ENCODE measurements at places on chromosomes 5 and 9.

DNA sequence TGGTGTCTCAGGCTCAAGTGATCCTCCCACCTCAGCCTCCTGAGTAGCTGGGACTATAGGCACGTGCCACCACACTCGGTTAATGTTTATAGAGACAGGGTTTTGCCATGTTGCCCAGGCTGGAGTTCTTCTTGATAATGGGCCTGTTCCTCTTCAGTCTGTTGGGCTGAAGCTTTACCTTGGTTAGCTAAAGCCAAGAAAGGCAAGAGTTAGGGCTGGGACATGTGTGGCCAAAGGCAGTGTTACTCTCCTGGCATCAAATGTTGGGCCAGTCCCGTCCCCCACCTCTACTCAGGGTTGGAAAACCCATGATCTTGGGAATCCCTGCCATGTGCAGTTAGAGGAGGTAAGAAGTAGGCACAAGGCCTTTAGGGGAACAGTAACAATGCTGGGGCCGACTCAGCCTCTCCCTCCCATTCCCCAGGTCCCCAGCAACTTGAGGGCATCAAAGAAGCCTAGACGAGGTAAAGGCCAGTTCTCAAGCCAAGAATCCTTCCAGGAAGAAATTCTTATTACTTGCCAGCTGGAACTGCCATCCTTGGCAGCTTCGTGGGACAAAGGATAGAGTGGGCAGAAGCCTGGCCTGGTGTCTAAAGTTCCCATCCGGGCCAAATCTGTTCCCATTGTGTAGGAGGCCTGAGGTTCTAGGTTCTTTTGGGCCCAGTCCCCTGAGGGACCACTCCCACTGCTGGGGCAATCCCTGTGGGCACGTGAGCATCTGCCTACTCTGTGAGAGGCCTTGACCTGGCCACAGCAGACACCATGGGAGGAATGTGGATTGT is 4.5 kb downstream of the EGR1 start:
- no peak for DNase-seq

DNA sequence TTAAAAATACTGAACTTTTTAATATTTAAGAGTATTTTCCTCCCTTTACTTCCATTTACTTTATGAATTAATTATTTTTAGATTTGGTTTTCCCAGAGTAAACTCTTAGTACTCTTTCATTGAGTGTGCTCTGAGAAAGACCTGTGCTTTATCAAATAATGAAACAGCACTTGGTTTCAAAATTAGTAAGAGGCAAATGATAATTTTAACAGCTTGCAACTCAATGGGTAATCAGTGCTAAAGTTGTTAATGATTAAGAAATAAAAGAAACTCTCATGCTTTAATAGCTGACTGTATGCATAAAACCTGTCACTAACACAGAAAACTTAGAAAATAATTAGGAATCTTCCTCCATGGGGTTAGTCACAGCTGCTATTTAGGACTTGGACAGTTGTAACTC is 244.4 kb downstream of the RFX3 start:
- no peak for DNase-seq

DNA sequence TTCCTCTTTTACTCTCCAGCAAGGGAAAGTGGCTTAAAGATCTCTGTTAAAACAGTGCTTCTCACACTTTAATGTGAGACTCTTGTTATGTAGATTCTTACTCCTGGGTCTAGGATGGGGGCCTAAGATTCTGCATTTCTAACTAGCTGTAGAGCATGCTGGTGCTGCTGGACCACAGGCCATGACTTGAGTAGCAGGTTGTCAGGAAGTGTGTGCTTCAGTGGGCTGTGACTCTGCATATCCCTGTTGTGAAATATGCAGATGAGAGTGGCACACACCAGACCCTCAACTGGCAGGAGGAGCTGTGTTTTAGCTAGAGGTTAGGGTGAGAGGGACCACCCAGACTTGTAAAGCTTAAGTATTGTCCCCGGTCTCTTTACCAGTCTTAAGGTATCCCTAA is 191.1 kb upstream of the DMRT1 start:
- DNase-seq, result no peak

DNA sequence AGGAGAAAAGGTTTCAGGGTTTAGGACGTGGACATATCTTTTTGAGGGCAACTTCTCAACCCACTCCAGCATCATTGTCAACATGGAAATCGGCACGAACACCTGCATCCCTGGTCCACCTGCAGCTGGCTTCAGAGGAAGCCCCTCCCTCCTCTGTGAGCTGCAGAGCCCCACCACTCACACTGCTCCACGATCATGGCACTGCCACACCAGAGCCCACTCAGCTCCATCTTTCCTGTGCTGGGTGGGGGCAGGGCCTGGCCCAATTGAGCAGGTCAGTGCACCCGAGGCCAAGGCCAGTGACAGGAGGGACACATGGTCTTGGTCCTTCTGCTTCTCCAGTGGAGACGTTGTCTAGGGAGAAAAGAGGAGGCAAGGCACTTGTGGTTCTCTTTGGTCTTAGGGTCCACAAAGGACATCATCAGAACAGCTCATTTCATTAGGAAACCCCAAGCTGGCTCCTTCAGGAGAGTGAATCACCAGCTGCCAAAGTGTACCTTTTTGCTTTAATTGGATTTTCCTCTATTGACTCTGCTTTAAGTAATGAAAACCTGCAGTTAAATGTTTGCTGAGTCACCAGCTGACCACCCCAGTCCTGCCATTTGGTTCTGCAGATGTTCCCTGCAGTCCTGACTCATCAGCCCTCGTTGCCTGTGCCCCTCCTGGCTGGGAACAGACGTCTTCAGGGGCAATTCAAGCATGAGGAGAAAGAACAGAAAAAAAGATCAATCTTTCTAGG is 56.2 kb downstream of the UBE2QL1 start:
- no peak for DNase-seq

DNA sequence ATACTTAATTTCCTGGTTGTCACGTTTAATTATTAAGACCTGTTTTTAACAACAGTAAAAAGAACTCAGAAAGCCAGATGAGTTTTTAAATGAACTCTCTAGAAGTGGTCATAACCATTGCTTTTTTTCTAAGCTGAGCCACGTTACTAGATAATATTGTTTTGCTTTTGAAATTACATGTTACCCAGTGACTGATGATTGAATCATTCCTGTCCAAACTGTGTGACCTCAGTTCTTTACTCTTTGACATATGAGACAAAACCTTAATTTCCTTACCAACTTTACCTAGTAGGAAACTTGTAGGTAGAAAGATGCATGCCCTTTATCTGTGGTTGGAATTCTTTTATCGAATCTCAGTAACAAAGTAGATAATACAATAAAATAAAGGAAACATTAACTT is 411.7 kb downstream of the SH3GL2 start:
- no peak for DNase-seq

DNA sequence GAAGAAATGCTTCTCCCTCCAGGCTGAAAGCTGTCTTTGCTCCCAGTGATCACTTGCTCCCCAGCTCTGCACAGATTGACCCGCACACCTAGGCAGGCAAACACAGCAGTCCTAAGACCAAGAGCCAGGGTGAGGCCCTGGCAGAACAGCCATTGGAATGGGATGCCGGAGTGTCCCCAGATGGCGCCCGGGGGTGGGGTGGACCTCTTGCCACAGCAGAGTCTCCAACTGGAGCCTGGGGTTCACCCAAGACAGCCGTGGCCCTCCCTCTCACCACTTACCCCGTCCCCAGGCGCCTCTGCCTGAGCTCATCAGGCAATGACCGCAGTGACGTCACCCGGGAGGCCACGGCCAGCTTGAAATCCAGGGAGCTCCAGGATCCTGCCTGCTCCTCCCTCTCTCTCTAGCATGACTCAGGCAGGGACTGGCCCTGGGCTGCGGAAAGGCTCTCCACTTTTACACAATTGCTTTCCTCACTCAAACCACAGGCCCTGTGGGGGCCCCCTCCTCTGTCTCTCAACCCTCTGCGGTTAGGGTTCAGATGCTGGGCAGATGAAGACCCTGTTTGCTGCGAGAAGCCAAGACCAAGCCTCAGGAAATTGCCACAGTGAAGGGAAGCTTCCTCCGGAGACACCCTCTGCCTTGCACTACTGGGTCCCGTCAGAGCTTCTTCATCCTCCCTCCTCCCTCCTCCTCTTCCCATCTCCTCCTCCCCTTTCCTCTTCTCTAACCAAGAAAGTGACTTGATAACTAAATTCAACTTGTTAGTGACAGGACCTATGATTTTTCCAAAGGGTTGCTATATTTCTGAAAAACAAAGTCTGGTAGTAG is 24.3 kb upstream of the PTGES start:
- peak; percentile 15 for DNase-seq

DNA sequence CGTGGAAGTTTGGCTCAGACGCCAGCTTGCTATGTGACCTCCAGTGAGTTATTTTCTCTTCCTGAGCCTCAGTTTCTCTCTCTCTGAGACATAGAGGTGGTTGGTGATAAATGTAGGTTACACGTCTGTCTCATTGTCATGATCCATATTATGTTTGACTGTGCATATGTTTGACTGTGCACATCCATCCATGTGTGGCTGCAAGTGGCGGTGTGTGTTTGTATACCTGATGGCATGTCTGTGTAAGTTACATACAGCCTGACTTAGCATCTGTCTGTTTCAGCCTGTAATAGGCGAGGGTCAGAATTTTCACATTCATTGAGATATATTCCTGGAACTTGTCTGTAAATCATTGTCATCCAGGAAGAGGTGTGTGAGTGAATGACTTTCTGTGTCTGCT is 3.3 kb downstream of the SPARC start:
- no peak for DNase-seq

DNA sequence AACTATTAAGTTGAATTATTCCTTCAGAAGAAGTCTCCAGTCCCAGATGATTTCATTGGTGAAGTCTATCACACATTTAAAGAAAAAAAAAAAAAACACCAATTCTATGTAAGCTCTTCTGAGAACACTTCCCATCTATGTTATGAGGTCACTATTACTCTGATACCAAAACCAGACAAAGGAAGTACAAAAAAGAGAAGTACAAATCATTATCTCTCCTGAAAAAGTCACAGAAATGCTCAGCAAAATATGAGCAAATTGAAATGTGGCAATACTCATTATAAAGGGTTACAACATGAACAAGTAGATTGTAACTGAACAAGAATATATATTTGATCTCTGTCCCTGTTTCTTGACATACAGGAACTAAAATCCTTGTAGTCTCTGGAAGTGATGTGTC is 280.4 kb downstream of the TLE1 start:
- DNase-seq, result no peak

DNA sequence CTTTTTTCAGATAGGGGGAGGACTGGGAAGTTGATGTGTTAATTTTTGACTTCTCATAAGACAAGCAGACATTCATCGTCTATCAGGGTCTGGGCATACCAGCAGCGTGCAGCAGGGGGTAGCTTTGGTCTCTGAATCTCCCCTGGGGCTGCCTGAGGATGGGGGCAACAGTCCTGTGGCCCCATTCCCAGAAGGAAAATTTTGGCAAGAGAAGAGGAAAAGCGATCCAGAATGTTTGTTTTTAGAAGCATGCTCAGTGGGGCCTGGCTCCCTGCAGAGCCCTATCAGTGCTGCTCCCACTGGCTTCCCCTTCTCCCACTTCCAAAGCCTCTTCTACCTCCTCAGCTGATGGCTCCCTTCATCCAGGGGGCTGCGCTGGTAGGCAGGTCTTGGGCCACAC is 194.8 kb upstream of the IL12B start:
- no peak for DNase-seq

- DNase-seq, result no peak
Measured at GRCh38 chr5:13250464-13251291, 693.8 kb downstream of the DNAH5 start.

Measured in central memory CD8-positive, alpha-beta T cell (primary cell).